ENCODE measurements at places on chromosomes 7 and 10.

DNA sequence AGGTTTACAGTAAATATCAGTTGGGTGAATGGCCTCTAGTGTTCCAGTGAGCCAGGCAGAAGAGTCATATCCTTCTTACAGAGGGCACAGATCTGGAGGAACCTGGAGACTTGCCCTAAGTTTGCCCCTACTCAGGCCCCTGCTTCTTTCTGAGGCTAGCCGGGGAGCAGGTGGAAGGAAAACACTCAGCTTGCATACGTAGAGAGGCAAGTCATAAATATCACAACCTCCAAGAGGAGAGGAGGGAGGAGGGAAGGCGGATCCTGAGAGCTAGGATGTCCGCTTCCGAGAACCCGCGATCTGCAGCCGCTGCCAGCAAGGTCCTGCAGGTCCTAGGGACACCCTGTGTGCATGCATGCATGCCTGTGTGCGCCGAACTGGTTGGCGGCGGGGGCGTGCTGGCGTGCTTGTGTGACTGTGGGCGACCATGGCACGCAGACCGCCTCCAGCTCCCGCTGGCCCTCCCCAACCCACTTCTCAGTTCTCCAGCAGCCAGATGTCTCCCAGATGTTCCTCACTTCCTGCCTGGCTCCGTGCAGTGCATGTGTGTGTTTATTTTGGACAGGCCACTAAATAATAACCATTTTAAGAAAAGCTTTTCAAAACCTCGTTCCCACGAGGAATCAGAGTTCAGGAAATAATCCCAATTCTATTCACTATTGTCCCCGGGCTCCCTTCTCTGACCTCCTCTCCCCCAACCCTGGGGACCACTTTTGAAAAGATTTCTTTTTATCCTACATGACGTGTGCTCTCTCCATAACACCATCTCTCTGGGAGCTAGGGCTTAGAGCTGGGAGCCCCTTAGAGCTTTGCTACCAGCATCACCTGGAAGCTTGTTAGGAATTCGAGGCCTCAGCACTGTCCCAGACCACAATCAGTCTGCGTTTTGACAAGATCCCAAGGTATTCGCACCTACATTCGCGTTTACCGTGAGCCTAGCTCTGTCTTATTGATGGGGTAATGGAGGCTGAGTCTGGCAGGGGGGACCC is 32.4 kb downstream of the UNC5B start:
- DNase-seq, result peak; percentile 86

DNA sequence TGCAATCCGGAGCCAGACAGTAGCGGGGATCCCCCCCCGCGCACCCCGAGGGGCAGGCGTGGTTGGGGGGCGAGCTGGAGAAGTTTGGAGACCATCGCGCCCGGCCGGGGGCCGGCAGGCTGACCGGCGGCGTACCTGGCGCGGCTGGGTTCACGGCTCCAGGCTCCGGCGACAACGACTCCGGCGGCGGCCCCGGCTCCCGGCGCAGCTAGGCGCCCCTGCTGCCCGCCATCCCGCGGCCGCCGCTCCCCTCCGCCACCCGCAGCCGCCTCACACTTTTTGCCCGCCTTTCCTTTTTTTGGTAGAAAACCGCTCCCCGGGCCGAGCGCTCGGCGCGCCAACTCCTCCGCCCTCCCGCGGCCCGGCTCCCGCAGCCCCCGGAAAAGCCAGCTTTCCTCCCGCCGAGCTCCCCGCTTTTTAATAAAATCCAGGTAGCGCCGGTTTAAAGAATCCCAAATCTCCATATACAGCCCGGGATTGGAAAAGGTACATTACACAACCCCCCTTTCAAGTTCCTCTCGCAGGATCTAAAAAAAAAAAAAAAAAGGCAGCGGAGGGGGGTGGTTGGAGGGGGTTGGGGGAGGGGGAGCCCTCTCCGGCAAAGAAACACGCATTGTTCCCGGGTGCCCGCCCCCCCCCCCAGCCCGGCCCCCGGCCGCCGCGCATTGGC is at the start of gene TNRC18:
Gene TNRC18 (minus strand): TSS at position 529 of the 670 bp plus-strand sequence. CDS start 2,588 bp downstream, outside the sequence.
- no peak for DNase-seq

- DNase-seq, result no peak
Observed at GRCh38 chr7:118006979-118007378, 133.7 kb upstream of the CTTNBP2 start.

- DNase-seq, result no peak
Observed at GRCh38 chr10:3844491-3845025, 59.5 kb upstream of the KLF6 start.

- DNase-seq, result no peak
Observed at GRCh38 chr7:47089461-47089860, 492.4 kb downstream of the TNS3 start.

DNA sequence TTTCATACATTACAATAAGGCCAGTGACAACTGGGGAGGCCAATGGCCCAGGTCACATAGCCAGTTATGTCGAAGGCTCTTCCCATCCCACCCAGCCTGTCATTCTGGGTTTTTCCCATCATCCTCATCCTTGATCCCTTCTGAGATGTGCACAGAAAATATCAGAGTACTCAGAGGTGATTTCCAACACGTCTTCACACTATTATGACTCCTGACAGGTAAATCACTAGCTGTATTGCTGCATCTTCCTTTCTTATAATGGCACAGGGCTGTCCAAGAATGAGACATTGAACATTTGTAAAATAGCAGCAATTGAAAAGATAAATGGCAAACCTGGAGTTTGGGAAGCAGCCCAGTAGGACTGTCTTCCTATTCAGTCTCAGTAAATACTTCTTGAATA is 159.9 kb downstream of the PLXNA4 start:
- no peak for DNase-seq

- DNase-seq, result no peak
Observed at GRCh38 chr10:114911801-114912469, 26.1 kb upstream of the TRUB1 start.

- peak; percentile 85 for DNase-seq
Observed at GRCh38 chr10:63197344-63198092, 64.4 kb downstream of the NRBF2 start.

DNA sequence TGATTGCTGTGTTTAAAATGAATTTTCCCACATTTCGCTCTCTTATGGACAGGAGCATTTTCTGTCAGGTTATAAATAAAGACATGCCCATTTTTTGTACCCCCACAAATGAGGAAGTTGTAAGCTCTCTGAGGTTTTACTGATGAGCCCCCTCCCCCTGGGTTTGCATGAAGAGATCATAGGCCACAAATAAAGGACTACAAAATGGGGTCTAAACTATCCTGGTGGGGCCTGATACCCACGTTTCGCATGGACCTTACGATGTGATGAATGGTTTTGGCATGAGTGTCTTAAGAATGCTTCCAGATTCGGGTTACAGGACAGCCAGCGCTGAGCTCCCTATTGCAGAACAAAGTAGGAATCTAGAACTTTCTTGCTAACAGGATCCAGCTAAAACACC is 5.8 kb downstream of the IKZF1 start:
- DNase-seq, result no peak

DNA sequence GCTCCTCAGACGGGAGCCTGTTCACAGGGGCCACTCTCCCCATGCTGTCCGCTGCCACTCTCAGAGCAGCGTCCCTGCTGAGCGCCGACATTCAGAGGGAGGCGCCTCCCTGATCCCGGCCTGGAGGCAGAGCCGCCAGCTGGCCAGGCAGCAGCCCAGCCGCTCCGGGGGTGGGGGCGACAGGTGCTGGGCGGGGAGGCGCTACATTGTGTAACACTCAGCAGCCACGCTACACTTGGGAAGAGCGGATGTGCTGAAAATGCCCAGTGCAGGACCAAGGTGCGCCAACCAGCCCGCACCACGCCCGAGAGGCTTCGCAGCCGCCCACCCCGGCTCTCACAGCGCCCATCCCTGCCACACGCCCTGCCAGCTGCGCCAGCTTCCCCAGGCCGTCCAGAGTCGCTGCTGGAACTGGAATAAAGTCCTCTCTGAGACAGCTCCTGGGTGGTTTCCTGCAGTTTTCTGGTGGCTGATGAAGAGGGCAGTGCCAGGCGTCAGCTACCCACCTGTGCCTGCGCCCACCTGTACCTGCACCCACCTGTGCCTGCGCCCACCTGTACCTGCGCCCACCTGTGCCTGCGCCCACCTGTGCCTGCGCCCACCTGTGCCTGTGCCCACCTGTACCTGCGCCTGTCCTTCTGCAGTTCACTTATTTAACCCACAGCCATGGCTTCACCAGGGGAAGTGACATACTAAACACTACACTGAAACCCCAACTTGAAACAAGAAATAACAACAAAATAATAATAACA is 25.7 kb downstream of the STK32C start:
- no peak for DNase-seq

DNA sequence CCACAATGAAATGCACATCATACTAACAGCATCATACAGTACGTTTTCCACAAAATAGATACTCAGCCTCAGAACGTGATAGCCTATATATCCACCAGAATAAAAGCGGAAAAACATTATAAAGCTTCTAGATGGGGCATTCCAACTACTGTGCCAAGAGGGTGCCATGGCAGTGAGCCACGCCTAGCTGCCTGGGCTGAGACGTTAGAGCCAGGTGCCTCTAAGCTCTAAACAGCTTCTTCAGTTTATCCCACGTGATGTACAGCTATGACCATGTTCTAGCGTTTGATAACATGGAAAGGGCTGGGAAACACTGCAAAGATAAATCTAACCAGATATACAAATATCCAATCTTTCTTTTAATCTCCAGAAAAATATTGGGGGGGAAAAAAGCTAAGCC is 17.8 kb downstream of the USP6NL start:
- DNase-seq, result no peak

GRCh38 chr10:14016011-14016536 is 314.6 kb downstream of the FRMD4A start:
- peak; percentile 34 for DNase-seq

GRCh38 chr7:138848056-138848980 is 50.3 kb upstream of the ATP6V0A4 start:
- DNase-seq, result no peak

GRCh38 chr10:104577861-104578521 is 63.1 kb upstream of the SORCS3 start:
- peak; percentile 53 for DNase-seq

- peak; percentile 34 for DNase-seq
Observed at GRCh38 chr7:40979296-40979695, 723.6 kb downstream of the INHBA start.

- DNase-seq, result no peak
Observed at GRCh38 chr7:156503196-156503595, 137.4 kb upstream of the RNF32 start.

DNA sequence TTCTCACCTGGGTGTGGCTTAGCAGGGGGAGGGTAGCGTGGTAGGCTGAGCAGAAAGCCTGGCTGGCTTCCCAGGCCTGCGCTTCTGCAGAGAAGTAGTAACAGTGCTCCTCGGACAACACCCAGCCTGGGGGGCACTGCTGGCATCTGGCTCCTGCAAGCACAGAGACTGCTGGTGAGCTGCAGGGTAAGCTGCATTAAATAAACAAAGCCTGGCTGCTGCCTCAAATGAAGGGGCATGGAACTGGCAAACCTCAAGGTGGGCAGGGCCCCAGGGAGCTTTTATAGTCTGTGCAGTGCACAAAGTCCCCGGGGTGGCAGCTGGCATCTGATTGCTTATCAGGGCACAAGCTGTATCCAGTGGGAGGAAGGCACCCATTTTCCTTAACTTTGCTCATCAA is 3.9 kb downstream of the KLRG2 start:
- DNase-seq, result no peak

- no peak for DNase-seq
Observed at GRCh38 chr10:28586176-28586575, 53.3 kb downstream of the WAC start.

GRCh38 chr7:150787321-150788281 is 12.6 kb downstream of the TMEM176B start:
- DNase-seq, result no peak

GRCh38 chr10:101651336-101651735 is 43.6 kb downstream of the FBXW4 start:
- DNase-seq, result no peak

- no peak for DNase-seq
Observed at GRCh38 chr10:125163803-125164202, 3.4 kb upstream of the CTBP2 start.

GRCh38 chr10:104201636-104202035 is 30.5 kb downstream of the CFAP43 start:
- DNase-seq, result no peak

GRCh38 chr10:19541299-19541698 is 274.9 kb upstream of the PLXDC2 start:
- no peak for DNase-seq

DNA sequence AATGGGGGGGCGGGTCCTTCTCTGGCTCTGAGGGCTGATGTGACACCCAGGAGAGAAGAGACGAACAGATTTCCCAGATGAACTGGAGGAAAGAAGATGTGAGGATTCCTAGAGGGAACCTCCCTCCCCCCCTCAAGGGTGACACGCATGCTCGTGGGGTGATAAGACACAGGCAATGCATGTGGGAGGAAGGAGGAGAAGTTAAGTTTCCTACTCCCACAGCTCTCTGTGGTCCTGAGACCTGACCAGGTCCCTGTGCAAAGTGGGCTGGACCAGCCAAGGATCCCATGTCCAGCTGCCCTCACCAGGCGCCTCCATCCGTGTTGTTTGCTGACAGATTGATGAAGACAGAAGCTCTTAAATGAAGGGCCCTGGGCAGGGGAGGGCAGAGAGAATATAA is 112.6 kb downstream of the SH3PXD2A start:
- DNase-seq, result no peak

DNA sequence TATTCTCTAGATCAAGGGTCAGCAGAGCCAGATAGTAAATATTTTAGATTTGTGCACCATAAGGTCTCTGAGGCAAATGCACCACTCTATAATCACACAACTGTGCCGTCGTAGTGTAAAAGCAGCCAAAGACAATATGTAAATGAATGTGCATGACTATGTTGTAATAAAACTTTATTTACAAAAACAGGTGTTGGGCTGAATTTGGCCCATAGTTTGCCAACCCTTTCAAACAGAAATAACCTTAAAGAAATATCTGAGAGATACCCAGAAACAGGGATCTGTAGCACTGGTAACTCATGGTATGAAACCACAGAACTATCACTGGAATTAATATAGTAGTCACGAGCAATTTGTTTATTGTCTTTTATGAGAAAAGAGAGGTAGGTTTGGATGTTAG is 86.0 kb downstream of the ARID5B start:
- no peak for DNase-seq

- no peak for DNase-seq
Observed at GRCh38 chr10:119211625-119212441, 4.5 kb downstream of the GRK5 start.

GRCh38 chr10:43949351-43949750 is 300.7 kb upstream of the ZNF32 start:
- no peak for DNase-seq

All from fibroblast of skin of back (primary cell).